ENCODE measurements at places on chromosomes 3 and 15.

GRCh38 chr3:43284171-43284570 lies 2.2 kb upstream of the SNRK start:
- no peak for DNase-seq

- DNase-seq = no peak
These were observed 413.5 kb downstream of the TIGIT start for GRCh38 chr3:114707252-114707860.

GRCh38 chr3:143276592-143276991 lies 157.0 kb downstream of the CHST2 start:
- no peak for DNase-seq

DNA sequence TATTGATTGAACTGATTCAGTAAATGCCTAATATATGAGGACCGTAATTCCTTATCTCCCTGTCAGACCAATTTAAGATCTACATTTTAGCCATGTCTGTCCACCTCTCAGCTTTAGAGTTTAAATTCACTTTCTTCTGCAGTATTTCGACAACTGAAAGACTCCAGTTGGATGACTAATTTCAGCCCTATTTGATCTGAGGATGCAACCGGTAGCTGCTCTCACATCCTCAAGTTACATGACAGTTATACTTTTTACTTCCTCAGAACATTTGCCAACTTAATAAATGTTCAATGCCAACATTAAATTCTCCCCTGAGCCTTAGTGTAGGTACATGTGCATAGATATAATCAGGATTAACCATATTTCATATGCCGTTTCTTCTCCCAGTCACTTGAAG lies 2.5 kb upstream of the HHLA2 start:
- DNase-seq = no peak

- no peak for DNase-seq
These were observed 5.0 kb downstream of the RARB start for GRCh38 chr3:25433106-25433505.

DNA sequence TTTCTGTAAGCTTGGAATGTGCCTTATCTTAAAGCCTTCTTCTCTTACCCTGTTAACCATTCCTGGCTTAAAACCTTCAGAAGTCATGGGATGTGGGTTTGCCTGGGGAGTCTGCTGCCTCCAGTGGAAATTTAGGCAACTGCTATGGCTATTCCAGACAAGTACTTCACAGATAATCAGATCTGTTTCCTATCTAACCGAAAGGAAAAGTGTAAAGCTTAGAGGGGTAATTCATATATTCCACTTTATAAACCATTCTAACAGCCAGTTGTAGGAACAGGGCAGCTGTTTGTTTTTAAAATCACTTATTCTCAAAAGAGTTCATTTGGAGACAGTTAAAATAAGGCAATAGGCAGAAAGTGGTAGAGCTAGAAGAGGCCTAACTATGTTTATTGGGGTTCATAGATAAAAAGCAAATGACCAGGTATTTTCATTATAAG lies 219.9 kb downstream of the TCF12 start:
- peak; percentile 56 for DNase-seq

DNA sequence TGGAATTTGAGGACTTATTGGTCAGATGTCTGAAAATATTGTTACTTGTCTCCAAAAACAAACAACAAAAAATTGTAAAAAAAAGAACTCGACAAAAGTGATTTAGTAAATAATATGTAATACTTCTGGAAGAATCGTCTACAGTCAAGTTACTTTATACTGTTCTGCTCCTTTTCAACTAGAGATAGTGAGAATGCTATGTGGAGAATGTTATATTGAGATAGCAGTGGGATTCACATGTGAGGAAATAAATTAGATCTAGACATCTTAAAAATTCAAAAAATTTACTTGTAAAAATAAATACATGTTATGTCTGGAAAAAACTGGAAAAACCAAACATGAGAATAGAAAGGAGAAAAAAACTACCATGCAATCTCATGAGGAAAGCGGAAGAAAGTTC lies 64.9 kb downstream of the SGO1 start:
- DNase-seq = no peak

DNA sequence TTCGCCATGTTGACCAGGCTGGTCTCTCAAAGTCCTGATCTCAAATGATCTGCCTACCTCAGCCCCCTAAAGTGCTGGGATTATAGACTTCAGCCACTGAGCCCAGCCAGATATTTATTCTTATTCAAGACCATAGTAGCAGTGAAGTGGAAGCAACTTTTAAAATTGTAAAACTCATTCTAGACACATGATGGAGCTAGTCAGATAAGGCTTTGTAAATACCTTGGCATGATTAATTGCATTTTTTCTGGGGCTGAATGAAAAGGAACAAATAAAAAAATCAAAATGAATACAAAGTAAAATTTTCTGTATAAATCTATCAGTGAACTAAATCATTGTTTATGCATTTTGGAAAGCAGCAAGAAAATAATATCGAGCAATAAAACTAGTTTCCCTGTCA lies 4.1 kb upstream of the MYO1E start:
- DNase-seq = peak; percentile 9

DNA sequence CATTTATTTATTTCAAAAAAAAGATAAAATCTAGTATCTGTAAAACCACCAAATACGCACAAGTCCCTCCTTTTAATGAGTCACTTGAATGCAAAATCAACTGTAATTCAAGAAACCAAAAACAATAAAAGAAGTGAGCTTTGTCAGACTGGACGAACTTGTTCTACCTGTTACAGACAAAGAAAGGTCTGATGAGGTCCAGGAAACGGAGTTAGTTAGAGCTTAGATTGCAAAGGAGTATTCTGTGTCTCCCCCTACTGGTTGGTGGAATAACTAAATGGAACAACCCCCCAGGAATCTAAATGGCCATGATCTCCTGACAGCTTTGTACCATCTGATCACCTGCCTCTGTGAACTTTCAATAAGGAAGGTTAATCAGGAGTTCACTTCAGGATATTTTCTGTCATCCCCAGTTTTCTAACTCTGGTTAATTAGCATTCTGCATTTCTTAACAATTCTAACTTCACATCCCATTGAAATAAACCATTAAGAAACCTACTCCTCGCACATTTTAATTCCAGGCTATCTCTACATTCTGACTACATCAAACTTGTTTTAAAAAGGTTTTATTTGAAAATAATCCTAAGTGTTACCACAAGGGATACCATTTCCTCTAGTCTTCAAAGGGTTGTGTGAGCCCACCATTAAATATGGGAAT lies 333.0 kb upstream of the SATB1 start:
- DNase-seq = peak; percentile 76

DNA sequence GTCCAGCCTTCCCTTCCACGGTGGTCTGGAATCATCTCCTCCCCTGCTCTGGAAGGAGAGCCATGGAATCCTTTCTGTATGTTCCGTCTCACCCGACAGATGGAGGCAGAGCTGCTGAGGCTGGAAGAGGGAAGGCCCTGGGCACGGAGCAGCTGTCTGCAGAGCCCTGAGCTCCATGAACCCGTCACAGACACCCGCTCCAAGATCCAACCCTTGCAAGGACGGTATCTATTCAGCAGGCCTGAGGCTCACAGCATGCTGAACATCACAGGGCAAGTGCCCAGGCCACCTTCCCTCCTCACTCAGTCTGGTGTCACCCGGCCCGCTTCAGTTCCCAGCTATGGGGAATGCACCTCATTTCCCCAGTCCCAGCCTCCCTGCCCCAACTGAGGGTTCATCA lies 103.9 kb downstream of the LRIG1 start:
- no peak for DNase-seq

- no peak for DNase-seq
These were observed 19.6 kb upstream of the DGKG start for GRCh38 chr3:186381424-186382216.

DNA sequence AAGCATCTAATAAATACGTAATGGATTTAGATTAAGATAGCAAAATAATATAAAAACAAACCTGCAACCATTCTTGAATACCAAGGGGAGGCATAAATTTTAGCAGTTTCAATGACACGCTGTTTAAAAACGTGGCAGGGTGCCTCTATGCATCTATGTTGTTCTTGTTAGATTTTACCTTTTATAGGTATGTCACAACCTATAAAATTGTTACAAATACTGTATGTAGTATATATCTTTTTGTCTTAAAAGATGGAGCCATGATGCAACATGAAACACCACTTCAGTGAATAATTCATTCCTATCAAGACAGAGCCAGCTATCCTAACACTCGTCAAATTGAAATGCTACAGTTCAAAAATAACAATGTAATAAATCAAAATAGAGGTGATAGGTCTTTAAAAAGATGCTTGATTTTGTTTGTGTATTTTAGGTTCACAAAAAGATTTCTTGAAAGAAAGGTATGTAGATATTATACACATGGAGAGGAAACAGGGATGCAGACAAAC lies 1059.2 kb downstream of the ROBO1 start:
- no peak for DNase-seq

DNA sequence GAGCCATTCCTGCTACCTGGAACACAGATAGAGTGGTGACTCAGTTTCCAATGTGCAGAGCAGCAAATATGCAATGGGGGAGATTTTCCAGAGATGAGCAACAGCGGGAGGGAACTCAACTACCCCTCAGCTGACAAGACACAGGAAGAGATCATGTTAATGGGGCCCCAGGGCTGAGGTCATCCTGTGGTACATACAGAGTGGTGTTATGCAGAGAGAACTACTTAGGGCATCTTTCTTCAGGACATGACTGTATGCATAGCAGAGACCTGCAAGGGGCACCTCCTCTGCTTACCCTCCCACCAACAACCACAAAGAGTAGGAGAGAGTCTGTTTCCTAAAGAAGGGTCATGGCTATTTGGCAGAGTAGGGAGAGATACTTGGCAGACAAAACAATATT lies 6.8 kb upstream of the TBC1D5 start:
- DNase-seq = no peak

DNA sequence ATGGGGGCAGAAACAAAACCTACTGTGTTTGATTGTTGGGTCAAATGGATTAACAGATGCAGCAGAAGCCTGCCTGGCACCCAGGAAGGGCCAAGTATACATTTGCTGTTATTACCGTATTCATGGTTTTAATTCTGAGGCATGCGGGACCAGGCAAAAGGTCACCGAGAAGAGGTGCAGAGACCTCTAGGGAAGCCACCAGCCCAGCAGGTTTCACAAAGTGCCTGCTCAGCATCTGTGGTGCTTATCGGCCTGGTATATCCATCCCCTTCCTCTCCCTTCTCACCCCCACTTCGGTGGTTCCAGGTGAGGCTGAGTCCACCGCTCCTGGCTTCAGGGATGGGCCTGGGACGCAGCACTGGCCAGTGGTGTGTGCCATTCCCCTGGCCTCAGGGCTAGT lies 13.1 kb downstream of the TPRA1 start:
- no peak for DNase-seq

DNA sequence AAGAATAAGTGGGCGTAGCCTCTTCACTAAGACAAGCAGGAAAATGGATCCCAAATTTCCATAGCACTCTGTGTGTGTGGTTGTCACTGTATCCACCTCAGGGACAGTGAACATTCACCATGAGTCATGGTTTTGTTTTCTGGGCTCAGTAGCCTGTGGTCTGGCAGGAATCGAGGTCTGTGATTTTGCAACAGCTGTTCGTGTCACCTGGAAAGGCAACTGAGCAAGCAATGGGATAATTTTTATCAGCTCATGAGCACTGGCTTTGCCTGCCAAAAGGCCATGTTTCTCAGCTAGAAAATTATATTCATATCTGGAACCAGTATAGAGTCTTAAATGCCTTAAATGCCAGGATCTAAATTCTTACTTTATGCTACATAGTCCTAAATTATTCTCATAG lies 60.9 kb downstream of the STRIT1 start:
- no peak for DNase-seq

DNA sequence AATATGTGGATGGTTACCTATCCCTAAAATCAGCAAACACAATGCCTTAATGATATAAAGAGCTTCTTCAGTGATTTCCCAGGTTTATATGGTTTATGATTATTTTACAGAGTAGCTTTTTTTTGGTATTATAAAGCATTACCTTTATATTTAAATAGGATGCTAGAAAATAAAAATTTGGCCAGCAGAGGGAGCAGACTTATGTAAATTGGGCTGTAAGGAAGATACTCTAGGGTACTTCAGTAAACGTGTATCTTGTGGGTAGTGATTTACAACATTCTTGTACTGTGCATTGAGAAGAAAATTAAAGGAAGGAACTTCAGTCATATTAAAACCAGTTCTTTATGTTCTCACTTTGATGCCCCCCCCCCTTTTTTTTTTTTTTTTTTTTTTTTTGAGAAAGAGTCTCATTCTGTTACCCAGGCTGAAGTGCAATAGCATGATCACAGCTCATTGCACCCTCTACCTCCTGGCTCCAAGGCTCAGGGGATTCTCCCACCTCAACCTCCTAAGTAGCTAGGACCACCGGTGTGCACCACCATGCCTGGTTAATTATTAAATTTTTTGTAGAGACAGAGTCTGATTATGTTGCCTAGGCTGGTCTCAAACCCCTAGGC lies 167.9 kb downstream of the BBX start:
- peak; percentile 74 for DNase-seq

- DNase-seq = no peak
These were observed 69.4 kb upstream of the CD96 start for GRCh38 chr3:111472556-111472955.

DNA sequence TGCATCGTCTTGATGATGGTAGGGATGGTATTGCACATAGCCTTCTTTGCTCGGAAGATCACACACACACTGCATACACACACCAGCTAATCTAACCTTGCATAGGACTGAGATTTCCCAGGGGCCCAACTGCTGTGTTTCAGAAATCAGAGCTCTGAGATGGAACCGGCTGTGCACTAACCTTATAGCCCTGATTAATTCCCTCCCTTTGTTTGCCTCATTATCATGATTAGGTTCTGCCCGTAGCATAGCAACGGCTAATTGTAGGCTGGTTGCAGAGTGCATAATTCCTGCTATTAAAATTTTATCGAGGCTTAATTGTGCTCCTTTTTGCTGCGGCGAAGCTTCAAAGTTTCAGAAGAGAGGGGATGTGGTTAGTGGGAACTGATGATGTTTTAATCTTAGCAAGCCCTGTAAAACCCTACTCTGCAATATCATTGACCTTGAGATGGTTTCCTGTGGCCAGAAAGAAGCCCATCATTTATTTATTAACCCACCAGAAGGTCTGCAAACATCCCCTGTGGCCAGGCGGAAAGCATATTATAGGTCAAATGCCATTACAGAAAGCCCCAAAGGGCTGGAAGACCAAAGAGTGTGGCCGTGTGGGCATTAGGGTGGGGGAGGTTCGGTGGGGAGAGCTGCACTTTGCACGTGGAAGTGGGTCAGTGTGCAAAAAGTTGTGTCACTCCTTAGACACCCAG lies 56.2 kb upstream of the GLCE start:
- DNase-seq = no peak

Measured in hematopoietic multipotent progenitor cell treated with erythropoietin and hydrocortisone succinate and interleukin-3 and kit ligand, for 8 days (in vitro differentiated cells).